Sigmoid colon (tissue), 7 donors: ENCODE measurements at places on chromosomes 2 and 18. TPM values are rescaled to one million over a fixed set of nuclear protein-coding genes. Genes with fewer than 3 reads are reported as not detected.

- no peaks in the 10 kb centered on the region for H3K27me3 ChIP-seq
- DNase-seq = no peak
- no peaks in the 10 kb centered on the region for H3K36me3 ChIP-seq
- H3K27ac ChIP-seq = no peak overlapping the region
- H3K4me1 ChIP-seq = no peaks in the 10 kb centered on the region
Observed at GRCh38 chr2:128405467-128405900, 86.8 kb upstream of the HS6ST1 start.

- no peak for DNase-seq
- H3K36me3 ChIP-seq = no peaks in the 10 kb centered on the region
- no peak overlapping the region for H3K4me3 ChIP-seq
- H3K27me3 ChIP-seq = no peaks in the 10 kb centered on the region
Observed at GRCh38 chr18:32899819-32900218, 127.0 kb upstream of the KLHL14 start.

DNA sequence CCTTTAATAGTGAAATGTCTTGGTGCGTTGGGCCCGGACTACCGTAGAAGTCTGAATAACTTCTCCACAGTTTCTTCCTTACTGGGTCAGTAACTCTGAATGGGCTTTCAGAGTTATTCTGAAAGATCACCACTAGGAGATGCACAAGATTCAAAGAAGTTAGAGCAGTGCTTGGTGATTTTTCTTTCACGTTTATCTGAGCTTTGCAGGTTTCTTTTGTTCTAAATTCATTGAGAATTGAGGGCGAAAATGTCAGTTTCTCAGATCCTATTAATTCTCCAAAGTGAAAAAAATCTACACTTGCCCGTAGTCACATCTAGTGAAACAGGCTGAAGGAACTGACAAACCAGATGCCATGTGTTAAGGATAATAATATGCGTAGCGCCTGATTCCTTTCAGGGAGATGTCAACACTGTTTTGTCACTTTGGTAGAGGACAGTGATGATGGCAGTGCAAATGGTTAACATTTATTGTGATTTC is 70.1 kb downstream of the QPCT start:
- no peaks in the 10 kb centered on the region for H3K4me1 ChIP-seq
- H3K4me3 ChIP-seq = no peak overlapping the region
- peak; percentile 74 for DNase-seq
- no peaks in the 10 kb centered on the region for H3K27me3 ChIP-seq

DNA sequence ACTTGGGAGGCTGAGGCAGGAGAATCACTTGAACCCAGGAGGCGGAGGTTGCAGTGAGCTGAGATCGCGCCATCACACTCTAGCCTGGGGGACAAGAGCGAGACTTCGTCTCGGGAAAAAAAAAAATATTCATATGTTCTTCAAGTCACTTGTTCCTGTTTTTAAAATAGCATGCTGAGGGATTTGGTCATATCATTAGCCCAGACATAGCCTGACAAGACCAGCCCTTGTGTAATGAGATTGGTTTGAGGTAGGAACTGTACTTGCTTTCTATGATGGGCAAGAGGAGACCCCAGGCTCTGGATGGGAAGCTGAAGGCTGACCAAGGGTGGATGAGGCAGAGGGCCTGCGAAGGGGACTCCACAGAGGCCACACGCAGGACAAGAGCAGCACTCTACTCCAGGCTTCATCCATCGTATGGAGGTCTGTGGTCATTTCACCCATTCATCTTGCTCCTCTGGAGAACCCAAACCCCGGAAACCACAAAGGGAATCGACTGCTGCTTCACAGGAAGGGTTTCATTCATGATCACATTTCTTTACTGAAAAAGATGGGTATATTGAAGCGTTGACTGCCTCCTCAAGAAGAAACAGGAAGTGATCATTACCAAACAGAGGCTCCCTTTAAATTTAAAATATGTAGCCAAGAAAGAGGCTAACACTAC is 87.1 kb upstream of the ZNF397 start:
- no peak overlapping the region for H3K27ac ChIP-seq
- H3K4me1 ChIP-seq = no peaks in the 10 kb centered on the region
- no peaks in the 10 kb centered on the region for H3K36me3 ChIP-seq
- no peak overlapping the region for H3K4me3 ChIP-seq

DNA sequence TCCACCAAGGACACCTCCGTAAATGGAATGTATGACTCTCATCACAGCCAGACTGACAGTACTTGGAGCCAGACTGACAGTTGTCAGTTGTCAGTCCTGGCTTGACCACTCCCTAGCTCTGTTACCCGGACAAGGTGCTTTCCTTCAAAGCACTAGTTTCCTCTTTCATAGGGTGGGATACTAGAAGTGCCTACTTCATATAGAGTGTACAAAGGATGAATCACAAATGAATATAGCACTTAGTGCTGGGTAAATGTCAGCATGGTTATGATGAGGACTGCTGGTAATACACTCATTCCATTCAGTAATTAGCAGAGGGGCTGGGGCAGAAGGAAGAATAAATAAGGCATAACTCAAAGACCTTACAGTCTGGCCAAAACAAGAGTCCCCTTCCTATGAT is 91.4 kb downstream of the ARL4C start:
- H3K27ac ChIP-seq = no peak overlapping the region
- H3K36me3 ChIP-seq = no peaks in the 10 kb centered on the region
- H3K27me3 ChIP-seq = no peaks in the 10 kb centered on the region
- no peak for DNase-seq

GRCh38 chr2:64348386-64349130 is 105.4 kb upstream of the LGALSL start:
- no peaks in the 10 kb centered on the region for H3K4me1 ChIP-seq
- no peaks in the 10 kb centered on the region for H3K27me3 ChIP-seq
- H3K4me3 ChIP-seq = no peak overlapping the region
- H3K36me3 ChIP-seq = no peaks in the 10 kb centered on the region
- H3K27ac ChIP-seq = no peak overlapping the region

DNA sequence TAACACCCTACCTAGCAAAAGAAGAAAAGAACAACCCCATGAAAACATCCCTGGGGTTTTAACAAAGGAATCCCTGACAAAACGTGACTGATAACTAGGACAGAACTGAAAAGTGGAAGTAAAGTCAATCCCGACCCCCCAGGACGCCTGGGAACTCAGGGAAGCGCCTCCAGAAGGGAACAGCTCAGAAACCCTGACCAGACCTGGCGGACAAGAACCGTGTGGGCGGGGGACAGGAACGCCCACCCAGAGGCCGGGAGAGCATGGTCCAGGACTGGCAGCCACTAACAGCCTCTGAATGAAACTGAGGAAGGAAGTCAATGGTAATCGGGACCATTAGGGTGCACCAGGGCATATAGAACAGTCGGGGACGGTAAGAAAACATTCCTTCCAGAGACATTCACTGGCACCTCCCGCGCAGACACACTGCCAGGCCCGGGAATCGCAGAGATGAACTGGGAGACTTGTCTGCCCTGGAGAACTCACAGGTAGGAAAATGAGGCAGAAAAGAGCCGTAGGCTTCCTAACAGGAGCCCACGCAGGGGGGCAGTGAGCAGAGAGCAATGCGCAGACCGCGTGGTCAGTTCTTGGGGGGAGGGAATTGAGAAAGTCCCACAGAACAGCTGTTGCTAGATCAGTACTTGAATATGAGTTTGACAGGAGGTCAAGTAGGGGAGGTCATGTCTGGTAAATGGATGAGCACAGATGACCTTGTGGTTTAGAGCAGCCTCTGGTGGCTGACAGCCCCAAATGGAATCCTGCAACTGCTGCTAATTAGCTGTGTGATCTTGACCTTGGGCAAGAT is 1.3 kb upstream of the TBC1D8 start:
- no peak for DNase-seq
- H3K4me3 ChIP-seq = peak overlapping the region; percentile 41
- H3K27ac ChIP-seq = peak overlapping the region; percentile 86
- H3K4me1 ChIP-seq = no peaks in the 10 kb centered on the region

DNA sequence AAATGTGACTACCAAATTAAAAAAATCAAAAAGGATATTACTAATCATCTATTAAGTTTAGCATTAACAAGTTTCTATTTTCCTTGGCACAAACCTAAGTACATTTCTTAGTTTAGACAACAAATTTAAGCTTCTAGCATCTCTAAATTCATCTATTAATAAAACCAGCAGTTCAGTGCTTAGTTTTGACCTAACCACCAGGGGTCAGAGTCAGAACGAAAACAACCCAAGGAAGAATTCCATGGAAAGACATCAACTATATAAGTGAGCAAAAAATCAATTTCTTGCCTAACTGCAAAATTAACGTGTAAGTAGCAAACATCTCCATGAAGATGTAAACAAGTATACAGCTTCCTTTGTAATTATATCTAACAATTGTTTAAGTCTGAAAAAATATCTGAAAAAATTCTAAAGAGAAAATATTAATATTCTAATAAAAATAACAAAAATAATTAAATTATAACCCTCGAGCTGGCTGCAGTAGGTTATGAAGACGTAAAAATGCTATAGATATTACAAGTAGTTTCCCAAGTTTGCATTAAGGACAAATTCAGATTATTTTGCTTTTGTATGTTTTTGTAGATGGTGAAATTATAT is 83.7 kb downstream of the CERKL start:
- H3K27ac ChIP-seq = no peak overlapping the region
- H3K36me3 ChIP-seq = no peaks in the 10 kb centered on the region
- H3K27me3 ChIP-seq = no peaks in the 10 kb centered on the region
- DNase-seq = no peak
- no peaks in the 10 kb centered on the region for H3K4me1 ChIP-seq
- no peak overlapping the region for H3K4me3 ChIP-seq

GRCh38 chr2:195533771-195534642 is 123.0 kb upstream of the SLC39A10 start:
- no peaks in the 10 kb centered on the region for H3K36me3 ChIP-seq
- DNase-seq = no peak
- H3K27me3 ChIP-seq = no peaks in the 10 kb centered on the region
- H3K4me3 ChIP-seq = no peak overlapping the region
- H3K4me1 ChIP-seq = no peaks in the 10 kb centered on the region

DNA sequence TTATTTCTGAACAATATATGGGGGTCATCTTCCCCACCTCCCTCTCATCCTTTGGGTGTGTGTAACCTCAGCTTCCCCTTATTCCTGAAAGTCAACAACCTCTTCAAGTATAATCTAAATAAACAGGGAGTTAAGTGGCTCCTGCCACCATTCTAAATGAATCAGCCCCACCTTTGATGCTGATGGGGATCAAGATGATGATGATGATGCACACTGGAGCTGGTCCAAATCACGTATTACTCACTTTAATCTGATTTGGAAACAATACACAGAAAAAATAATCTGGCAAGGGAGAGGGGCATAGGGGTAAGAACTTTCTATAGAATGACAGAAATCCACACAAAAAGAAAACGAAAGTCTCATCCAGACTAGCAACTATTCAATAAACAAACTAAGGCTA is 7.1 kb downstream of the ACVR1 start:
- H3K27me3 ChIP-seq = no peaks in the 10 kb centered on the region
- H3K4me3 ChIP-seq = no peak overlapping the region

DNA sequence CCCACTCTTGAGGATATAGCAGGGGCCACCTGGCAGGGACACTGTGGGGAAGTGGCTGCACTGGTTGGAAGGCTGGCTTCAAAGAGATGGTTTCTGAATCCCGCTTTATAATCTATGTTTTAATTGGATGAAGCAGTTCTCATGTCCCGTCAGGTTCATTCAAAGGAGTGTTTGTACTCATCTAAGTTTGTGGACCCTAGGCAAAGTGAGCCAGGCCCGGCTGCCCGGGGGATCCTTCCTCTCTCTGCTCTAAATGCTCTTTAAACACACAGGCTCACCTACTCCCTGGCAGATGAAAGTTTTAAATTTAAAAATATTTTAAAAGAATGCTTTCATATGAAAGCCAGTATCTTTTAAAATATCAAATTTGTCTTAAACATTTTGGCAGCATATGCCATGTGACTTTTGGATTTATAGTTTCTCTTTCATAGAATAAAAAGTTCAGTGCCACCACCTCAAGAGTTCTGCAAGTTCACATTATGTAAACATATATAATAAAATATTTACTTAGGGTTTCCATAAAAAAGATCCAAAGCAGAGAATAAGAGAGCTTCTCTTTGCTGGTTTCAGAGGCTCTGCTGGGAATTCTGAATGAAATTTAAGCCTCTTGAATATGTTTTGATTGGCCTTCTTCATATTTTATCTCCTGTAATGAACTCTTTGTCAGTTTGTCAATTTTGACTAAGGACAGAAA is 143.5 kb upstream of the ALPP start:
- peaks cover 4% of the 10 kb centered on the region for H3K36me3 ChIP-seq
- H3K27ac ChIP-seq = no peak overlapping the region
- no peaks in the 10 kb centered on the region for H3K27me3 ChIP-seq
- H3K4me1 ChIP-seq = peaks cover 15% of the 10 kb centered on the region

DNA sequence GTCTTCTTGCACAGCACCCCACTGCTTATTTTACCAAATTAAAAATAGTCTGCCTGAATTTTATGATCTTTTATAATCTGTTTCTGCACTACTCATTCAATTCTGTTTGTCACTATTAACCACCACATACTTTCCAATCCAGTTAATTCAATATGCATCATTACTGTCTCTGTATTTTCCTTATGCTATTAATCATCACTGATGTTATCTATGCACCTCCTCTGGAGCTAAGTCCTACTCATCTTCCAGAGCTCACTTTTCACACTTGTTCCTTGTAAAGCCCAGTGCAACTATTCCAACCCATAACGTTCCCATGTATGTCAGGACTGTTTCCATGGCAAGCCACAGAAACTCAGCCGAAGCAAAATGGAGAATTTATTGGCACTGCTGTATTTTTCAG is 713.6 kb downstream of the PLCL1 start:
- H3K27me3 ChIP-seq = no peaks in the 10 kb centered on the region
- H3K27ac ChIP-seq = no peak overlapping the region
- H3K4me1 ChIP-seq = no peaks in the 10 kb centered on the region
- H3K4me3 ChIP-seq = no peak overlapping the region
- no peaks in the 10 kb centered on the region for H3K36me3 ChIP-seq
- no peak for DNase-seq

Gene MOGAT1
- total RNA-seq = not detected

Gene MRPS9
- 18.4 TPM for total RNA-seq

Gene DSG1
- not detected for total RNA-seq

Gene GAD1
- 0.41 TPM for total RNA-seq

Gene CYTIP
- 3.3 TPM for total RNA-seq

Gene CPO
- total RNA-seq = 0.33 TPM
